GM13976 (cell line): ENCODE measurements at places on chromosomes 6 and 20.

DNA sequence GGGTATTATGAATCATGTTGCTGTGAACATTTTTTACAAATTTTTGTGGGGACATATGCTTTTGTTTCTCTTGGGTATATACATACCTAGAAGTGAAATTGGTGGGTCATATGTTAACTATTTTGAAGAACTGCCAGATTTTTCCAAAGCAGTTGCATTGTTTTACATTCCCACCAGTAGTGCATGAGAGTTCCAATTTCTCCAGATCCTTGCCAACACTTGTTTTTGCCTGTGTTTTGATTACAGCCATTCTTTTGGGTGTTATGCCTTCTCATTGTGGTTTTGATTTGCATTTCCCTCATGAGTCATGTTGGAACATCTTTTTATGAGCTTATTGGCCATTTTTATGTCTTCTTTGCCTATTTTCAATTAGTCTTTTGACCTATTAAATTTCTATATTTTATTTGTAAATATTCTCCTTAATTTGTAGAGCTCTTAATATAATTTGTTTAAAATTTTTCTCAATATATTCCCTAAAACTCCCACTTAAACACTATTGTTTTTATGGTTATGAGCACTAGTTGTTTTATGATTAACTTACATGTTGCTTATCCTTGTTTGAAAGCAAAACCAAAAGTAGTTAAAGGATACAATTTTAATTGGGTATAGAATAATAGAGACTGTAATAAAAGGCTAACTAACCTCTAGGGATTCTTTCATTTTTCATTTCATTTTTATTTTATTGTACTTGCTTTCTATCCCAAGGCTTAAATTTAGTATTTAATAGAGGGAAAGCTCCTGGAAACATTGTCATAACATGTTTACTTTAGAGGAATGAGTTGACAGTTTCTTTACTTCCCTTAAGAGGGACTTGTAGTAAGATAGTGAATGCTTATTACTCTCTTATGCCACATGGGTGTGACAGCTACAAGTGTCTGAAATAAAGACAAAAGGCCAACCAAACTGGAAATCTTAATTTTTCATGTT lies 5.5 kb downstream of the UBR2 start:
- DNase-seq, result no peak

GRCh38 chr20:50670126-50670862 lies 21.0 kb downstream of the RIPOR3 start:
- no peak for DNase-seq

DNA sequence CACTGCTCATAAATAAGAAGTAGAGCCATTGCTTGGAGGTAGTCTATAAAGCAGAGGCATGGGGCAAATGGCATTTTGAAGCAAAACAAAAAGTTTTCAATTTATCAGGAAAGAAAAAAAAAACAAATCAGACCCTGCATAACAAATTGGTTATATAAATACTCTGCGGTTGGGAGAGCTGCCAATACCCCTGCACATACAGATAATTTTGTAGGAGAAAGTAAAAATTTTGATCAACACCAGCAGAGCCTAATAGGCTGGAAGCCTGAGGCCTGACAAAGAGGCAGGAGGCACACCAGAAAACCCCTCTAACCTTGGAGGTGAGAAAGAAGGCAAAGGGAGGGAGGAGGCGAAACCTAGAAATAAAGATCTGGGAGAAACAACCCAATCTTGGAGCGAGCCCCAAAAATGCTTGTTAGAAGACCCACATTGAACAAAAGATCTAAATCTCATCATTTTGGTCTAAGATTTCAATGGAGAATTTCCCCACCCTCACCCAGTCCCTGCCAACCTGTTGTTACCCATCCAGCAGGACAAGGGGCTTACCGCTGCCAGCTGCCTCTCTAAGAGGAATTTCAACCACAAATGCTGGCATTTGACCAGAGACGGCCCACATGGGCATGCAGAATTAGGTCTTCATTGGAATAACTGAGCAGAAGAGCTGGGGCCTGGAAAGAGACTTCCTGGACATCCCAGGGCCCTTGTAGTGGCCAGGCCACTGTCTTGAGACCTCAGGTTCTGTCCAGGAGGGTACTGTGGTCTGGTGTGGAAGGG lies 28.4 kb downstream of the FOXA2 start:
- DNase-seq, result no peak

GRCh38 chr6:43985329-43985728 lies 141.9 kb downstream of the MRPL14 start:
- no peak for DNase-seq

- no peak for DNase-seq
Measured at GRCh38 chr6:55009131-55009530, 162.6 kb downstream of the FAM83B start.

GRCh38 chr20:35702051-35702823 lies 3.0 kb downstream of the ROMO1 start:
- DNase-seq, result no peak

- DNase-seq, result no peak
Measured at GRCh38 chr20:13271977-13272975, 51.2 kb downstream of the ISM1 start.
